Tibial nerve (tissue), 4 donors: ENCODE measurements at places on chromosomes 5 and 9. TPM values are rescaled to one million over a fixed set of nuclear protein-coding genes. Genes with fewer than 3 reads are reported as not detected.

GRCh38 chr5:59276917-59277372 is 616.6 kb downstream of the PDE4D start:
- peaks cover 17% of the 10 kb centered on the region for H3K4me1 ChIP-seq
- no peak overlapping the region for H3K27ac ChIP-seq
- H3K27me3 ChIP-seq, result no peaks in the 10 kb centered on the region
- H3K36me3 ChIP-seq, result no peaks in the 10 kb centered on the region

- H3K36me3 ChIP-seq, result no peaks in the 10 kb centered on the region
- H3K27ac ChIP-seq, result no peak overlapping the region
- H3K4me3 ChIP-seq, result no peak overlapping the region
- no peaks in the 10 kb centered on the region for H3K4me1 ChIP-seq
Observed at GRCh38 chr5:149760854-149761187, 30.7 kb downstream of the PPARGC1B start.

DNA sequence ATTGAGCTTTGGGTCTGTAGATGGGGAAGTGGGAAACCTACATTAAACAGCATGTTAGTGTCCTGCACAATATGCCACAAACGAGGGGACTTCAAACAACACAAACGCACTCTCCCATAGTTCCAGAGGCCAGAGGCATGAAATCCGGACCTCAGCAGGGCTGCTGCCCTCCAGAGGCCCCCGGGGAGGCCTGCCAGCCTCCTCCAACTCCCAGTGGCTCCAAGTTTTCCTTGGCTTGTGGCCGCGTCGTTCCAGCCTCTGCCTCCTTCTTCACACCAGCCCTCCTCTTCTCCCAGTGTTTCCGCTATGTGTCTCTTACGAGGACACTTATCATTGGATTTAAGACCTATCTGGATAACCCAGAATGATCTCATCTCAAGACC is 13.3 kb upstream of the COL5A1 start:
- peaks cover 12% of the 10 kb centered on the region for H3K4me1 ChIP-seq
- no peak for DNase-seq
- H3K27ac ChIP-seq, result no peak overlapping the region
- H3K27me3 ChIP-seq, result no peaks in the 10 kb centered on the region
- H3K4me3 ChIP-seq, result no peak overlapping the region
- no peaks in the 10 kb centered on the region for H3K36me3 ChIP-seq

The STING1 gene
- total RNA-seq, result 68.8 TPM

- no peaks in the 10 kb centered on the region for H3K36me3 ChIP-seq
- H3K27ac ChIP-seq, result no peak overlapping the region
- DNase-seq, result no peak
Observed at GRCh38 chr5:143874312-143874711, 62.4 kb downstream of the HMHB1 start.

The BTNL9 gene
- 52.7 TPM for total RNA-seq
